ENCODE measurements at places on chromosomes 2 and 18. TPM values are rescaled to one million over a fixed set of nuclear protein-coding genes. Genes with fewer than 3 reads are reported as not detected.

The HOXD13 gene
- not detected for total RNA-seq

The RESP18 gene
- not detected for total RNA-seq

DNA sequence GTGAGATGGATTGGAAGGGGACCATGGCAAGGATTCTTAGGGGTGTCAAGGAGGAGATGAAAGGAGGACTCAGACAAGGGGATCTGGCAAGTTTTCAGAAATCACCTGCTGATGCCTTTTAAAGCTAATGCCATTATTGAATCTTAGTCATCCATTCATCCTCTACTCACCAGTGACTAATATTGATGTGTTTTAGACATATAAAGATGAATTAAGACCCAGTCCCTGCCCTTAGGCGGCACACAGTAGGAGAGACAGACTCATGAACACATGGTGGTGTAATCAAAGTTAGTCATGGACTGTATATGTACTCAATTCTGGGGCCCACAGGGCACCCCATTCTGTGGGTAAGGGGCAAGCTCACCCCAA is 56.5 kb upstream of the ATL2 start:
- no peak for DNase-seq

The FZD7 gene
- 38.1 TPM for total RNA-seq

The UBR3 gene
- total RNA-seq, result 27.9 TPM

DNA sequence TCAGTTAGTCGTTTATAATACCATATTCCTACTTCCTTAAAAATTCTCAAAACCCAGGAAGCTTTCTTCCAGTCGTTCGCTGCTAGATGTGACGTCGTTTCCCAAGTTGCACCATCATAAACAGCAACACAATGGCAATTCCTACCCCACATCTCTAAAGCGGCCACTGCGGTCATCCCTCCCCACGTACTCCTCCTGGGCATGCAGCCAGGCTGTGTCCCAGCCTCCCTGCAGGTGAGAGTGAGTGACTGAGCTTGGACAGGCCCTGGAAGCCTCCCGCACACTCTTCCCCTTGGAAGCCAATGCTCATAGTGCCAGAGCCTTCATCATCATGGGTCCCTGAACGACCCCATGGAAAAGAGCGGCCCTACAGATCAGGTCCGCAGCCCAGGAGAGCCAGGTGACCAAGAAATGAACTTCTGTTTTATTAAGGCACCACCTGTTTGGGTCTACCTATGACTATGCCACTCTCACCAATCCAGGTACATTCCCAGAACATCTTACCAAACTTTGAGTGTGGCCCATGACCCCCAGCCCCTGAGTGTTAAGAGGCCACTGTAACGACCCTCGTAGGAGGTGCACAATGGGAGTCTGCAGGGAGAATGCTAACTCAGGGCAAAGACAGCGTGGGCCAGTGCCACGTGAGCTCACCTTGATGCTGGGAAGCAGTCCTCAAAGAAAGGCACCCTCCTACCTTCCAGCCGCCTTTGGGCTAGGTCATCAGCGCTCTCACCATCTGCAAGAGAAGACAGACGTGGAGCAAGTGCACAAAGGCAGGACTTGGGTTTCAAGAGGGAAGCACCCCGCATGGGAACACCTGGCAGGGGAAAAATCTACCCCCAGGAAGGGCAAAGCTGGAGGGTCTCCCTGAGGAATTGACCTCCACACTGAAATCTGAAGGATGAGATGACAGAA is 74.7 kb upstream of the RAB6C start:
- no peak for DNase-seq

GRCh38 chr2:121665504-121665903 is 16.2 kb upstream of the CLASP1 start:
- no peak for DNase-seq

GRCh38 chr18:24200494-24201290 is 61.8 kb downstream of the CABYR start:
- DNase-seq, result no peak

GRCh38 chr2:21146638-21147037 is 22.9 kb downstream of the TDRD15 start:
- no peak for DNase-seq

GRCh38 chr2:80007777-80008503 is 296.6 kb downstream of the LRRTM1 start:
- no peak for DNase-seq

The GREB1L gene
- 11.0 TPM for total RNA-seq

DNA sequence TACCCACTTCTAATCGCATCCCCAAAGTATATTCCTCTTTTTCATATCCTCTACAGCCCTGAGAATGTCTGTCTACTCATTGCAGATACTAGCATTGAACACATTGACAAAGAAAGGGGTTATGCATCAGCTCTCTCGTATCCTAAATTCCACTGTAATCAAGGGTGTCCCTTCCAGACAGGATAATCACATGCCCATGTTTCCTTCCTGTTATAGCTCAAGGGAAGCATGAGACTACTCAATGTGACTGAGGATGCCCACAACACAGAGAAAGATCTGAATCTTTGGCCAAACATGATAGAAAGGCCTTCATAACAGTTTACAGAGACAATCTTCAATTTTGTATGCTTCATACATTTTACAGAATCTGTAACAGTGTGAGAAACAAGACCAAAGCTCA is 69.2 kb downstream of the HIBCH start:
- no peak for DNase-seq

The DLX2 gene
- 4.4 TPM for total RNA-seq

DNA sequence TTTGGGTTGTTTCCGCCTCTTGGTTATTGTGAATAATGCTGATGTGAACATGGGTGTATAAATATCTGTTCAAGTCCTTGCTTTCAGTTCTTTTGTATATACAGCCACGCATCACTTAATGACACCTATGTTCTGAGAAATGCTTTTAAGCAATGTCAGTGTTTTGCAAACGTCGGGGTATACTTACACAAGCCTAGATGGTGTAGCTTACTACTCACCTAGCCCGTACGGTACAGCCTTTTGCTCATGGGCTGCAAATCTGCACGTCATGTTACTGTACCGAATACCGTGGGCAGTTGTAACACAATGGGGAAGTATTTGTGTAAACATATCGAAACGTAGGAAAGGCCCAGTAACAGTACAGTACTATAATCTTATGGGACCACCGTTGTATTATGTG is 12.4 kb downstream of the RALB start:
- no peak for DNase-seq

DNA sequence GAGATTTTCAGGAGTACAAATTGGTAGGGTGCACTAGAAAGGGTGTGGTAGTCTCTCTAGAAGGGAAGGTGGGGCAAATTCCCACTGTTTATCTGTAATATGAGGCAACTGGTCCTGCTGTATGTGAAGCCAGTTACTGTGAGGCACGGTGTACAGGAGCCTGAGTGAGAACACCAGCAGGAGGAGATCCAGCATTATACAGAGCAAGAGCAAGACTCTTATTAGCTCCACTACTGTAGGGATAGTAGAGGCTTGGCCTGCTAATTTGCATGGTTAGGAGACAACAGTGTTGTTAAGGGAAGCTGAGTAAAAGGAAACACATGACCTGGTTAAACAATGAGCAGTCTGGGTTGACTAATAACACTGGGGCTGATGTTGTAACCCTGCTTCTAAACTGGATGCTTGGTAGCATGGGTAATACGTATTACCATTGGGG is 76.3 kb upstream of the WDSUB1 start:
- DNase-seq, result no peak

- no peak for DNase-seq
Observed at GRCh38 chr18:47284721-47285395, 33.4 kb upstream of the SKOR2 start.

GRCh38 chr2:178277741-178278197 is 83.5 kb downstream of the OSBPL6 start:
- DNase-seq, result no peak

The CRYGC gene
- not detected for total RNA-seq

DNA sequence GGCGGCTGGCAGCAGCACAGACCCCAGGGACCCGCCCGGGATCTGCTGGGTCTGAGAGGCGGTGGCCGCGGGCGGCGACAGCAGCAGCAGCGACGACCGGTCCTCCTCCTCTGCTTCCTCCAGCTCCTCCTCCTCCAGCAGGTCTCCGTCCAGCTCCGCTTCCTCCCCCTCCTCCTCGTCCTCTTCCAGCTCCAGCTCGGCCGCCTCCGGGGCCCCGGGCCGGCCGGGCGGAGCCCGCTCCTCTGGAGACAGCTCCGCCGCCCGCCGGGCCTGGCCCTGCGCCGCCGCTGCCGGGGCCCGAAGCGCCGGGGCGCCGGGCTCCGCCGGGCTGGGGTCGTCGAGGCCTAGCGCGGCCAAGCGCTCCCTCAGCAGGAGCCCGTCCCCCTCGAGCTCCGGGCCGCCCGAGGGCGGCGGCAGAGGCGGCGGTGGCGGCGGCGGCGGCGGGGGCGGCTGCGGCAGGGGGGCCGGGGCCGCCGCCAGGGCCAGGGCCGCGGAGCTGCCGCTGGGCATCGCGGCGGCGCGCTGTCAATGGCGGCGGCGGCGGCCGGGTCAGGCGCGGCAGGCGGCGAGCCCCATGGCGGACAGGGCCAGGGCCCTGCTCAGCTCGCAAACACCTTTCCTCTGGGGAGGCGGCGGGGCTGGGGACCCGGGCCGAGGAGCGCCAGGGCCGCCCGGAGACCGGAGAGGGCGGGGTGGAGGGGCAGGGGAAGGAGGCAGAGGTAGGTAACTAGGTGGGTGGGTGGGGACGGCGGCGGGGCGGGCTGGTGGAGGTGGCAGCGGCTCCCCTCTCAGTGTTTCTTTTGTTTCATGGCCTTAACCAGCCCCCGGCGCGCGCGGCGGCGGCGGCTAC is 445 bp downstream of the MEX3C start:
- DNase-seq, result no peak

DNA sequence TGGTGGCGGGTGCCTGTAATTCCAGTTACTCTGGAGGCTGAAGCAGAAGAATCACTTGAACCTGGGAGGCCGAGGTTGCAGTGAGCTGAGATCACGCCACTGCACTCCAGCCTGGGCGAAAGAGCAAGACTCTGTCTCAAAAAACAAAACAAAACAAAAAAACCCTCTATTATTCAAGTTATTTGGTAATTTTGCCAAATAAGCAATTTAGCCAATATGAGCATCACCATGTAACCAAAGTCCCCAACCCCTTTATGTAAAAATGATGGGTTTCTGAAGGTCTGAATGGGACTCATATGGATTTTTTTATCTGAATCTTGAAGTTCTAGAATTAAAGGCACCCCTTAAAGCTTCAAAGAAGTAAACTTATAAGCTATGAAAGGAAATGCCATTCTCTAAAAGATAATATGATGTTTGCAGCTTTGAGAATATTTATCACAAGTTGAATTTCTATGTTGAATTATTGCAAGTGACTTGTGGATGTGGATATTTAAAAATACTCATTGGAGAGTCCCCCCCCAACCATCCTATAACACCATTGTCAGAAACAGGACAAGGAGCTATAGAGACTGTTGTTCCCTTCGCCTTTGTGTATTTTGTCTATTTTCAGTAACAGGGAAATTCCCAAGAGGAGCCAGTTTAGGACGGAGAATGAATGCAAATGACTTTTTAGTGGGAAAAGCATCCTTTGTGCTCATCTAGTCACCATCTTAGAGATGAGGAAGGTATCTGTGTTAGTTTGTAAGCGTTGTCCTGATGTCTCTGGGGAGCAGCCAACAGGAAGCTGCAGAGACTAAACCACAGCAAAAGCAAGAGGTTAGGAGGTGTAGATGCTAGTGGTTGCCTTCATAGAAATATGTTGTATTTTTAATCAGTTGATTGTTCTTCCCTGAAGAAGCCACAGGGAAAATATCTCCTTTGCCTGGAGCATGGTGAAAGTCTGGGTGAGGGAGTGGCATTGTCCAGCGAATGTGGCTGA is 68.3 kb downstream of the TET3 start:
- DNase-seq, result no peak

GRCh38 chr18:58157237-58157636 is 113.2 kb downstream of the NEDD4L start:
- no peak for DNase-seq

DNA sequence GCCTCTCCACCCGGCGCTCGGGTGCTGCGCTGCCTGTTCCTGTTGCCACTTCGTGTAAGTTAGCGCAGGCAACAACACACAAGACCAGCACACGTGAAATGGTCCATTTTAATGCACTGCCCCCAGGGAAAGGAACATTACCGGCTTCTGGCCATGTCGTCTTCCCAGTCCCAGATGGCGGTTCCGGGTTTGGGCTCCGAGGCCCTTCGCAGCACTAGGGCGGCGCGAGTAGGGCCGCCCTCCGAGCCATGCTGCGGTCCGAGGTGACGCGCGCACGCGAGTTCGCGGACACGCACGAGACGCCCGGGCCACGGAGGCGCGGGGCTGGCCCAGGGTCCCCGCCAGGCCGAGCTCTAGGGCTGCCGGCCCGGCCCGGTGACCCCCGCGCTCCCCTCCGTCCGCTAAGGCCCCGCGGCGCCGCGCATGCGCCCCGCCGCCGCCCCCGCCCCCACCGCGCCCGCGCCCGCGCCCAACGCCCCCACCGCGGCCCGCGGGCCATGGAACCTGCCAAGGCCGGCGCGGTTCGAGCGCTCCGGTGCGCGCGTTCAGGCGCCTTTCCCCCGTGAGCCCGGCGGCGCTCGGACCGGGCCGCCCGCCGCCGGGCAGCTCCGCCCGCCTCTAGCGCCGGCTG is 367 bp upstream of the ZNF236 start:
- DNase-seq, result no peak

GRCh38 chr2:20317197-20317596 is 33.4 kb downstream of the PUM2 start:
- DNase-seq, result no peak

- DNase-seq, result no peak
Observed at GRCh38 chr2:8583400-8584173, 98.3 kb upstream of the ID2 start.

GRCh38 chr2:45728458-45728942 is 77.0 kb downstream of the PRKCE start:
- no peak for DNase-seq

- no peak for DNase-seq
Observed at GRCh38 chr2:48980846-48981245, 173.5 kb downstream of the FSHR start.

The TNFAIP6 gene
- not detected for total RNA-seq

DNA sequence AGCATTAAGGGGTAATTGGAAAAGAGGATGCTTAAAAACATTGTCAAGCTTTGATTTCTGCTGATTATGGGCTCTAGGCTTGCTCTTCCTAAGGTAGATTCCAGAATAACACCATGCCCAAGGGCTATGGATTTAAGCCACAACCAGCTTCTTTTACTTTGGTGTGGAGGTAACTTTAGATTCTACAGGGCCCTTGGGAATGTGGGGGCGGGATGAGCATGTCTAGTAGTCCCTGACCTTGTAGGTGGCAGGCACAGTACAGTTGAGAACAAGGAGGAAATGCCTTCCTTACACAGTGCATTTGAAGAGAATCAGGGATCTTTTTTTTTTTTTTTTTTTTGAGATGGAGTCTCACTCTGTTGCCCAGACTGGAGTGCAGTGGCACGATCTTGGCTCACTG is 364.2 kb downstream of the NYAP2 start:
- DNase-seq, result no peak

The TMEFF2 gene
- 1.5 TPM for total RNA-seq
